Activated CD4-positive, alpha-beta T cell treated with anti-CD3 and anti-CD28 coated beads for 36 hours (primary cell): ENCODE measurements at places on chromosomes 2 and 18.
A peak's percentile ranks its signal among the peaks of the same experiment; 100 is the strongest.

- no peak for DNase-seq
These were observed 64.1 kb upstream of the RAPGEF4 start for GRCh38 chr2:172671501-172671900.

DNA sequence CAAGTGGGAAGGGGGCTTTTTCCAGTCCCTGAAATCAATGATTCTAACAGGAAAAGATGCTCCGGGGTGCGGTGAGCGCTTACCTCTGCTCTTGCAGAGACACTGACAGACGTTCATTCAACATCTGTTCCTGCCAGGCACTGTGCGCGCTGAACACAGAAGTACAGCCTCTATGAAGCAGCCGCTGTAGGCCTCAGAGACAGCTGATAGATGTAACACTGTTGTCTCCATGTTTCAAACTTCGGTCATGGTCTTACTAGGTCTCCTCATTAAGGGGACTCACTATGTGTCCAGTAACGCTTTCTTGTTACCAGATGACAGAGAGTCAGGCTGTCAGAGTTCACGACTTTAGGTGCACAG lies 649 bp upstream of the CLIP4 start:
- peak; percentile 29 for DNase-seq

GRCh38 chr2:197613509-197613987 lies 61.8 kb downstream of the RFTN2 start:
- DNase-seq = no peak

- DNase-seq = no peak
These were observed 18.7 kb downstream of the PLEK start for GRCh38 chr2:68383778-68384177.

DNA sequence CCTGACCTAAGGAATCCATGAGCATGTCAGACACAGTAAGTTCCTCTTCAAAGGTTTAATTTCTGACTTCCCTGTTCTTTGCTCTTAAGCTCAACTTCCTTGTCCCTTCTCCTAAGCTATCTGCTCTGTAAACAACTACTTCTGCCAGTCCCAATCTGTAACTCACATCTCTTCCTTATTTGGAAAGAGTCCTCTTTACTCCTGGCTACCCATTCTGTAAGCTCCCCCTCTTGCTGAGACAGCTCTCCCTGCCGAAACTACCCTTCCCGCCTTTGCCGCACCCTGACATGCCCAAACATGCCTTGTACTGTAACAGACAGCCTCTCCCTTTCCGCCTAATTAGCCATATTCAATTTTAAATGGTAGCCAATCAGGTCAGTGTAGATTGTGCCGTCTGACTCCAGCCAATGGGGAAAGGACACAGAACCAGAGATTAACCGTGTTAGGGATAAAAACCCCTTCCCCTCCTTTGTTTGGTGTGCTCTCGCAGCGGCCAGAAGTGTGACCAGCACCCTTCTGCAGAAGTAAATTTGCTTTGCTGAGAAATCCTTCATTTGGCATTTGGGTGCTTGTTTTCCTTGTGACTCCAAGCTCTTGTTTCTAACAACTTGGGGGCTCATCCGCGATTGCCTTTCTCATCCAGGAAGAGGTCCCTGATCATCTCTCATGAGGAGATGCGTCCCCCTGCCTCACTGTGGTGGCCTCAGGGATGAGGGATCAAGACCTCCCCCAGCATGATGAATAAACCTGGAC lies 49.0 kb downstream of the PIAS2 start:
- DNase-seq = no peak

- no peak for DNase-seq
These were observed 298.0 kb downstream of the ZNF407 start for GRCh38 chr18:74895686-74896085.

DNA sequence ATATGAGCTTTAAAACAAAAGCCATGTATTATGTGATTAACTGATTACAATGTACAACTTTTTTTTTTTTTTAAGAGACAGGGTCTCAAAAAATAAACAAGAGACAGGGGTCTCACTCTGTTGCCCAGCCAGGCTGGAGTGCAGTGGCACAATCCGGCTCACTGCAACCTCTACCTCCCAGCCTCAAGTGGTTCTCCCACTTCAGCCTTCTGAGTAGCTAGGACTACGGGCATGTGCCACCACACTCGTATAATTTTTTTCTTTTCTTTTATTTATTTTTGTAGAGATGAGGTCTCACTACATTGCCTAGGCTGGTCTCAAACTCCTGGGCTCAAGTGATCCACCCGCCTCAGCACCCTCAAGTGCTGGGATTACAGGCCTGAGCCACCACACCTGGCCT lies 103.1 kb downstream of the ATAD2B start:
- DNase-seq = no peak

DNA sequence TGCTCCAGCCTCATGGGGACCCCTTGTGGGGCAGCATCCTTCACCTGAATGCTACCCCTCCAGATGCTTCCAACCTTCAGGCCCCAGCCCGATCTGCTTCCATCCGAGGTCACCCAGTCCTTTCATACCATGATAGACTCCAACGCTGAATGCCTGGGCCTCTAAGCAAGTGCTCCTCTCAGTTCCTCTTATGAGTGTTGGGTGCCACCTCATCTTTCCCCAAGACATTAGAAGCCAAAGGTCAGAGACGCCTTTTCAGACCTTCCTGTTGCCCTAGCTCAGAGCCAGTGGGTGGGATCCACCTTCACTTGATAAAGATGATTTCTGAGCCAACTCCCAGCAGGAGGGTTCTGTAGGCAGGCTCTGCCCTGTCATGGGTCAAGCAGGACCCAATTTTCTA lies 174.5 kb upstream of the MGAT5 start:
- DNase-seq = no peak
